Body of pancreas (tissue), 4 donors: ENCODE measurements at places on chromosomes 13 and 19. TPM values are rescaled to one million over a fixed set of nuclear protein-coding genes. Genes with fewer than 3 reads are reported as not detected.

Gene ZNF439
- total RNA-seq = 4.4 TPM

Gene LRRC63
- not detected for total RNA-seq

Gene OR10H1
- not detected for total RNA-seq

DNA sequence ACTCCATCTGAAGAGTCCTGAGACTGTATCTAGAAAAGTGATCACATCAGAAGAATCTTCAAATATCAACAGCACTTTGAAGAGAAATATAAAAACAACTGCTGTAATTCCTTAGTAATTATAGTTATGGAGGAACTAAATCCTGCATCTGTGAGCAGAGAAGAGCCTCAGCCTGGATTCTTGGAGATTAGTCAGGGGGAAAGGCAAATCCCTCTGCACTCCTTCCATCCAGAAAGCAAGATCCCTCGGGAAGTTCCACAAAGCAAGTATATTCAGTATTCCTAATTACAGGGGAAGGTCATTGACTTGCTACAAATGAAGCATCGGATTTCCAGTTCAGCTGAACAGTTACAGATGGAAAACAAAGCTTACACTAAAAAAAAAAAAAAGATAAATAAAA lies 256.6 kb upstream of the IPO5 start:
- H3K27me3 ChIP-seq = no peaks in the 10 kb centered on the region
- no peak overlapping the region for H3K27ac ChIP-seq
- H3K4me3 ChIP-seq = no peak overlapping the region
- H3K36me3 ChIP-seq = no peaks in the 10 kb centered on the region

Gene SLC7A1
- total RNA-seq = 15.3 TPM

Gene IGFL1
- not detected for total RNA-seq
